ENCODE measurements at places on chromosomes 7 and 10.

DNA sequence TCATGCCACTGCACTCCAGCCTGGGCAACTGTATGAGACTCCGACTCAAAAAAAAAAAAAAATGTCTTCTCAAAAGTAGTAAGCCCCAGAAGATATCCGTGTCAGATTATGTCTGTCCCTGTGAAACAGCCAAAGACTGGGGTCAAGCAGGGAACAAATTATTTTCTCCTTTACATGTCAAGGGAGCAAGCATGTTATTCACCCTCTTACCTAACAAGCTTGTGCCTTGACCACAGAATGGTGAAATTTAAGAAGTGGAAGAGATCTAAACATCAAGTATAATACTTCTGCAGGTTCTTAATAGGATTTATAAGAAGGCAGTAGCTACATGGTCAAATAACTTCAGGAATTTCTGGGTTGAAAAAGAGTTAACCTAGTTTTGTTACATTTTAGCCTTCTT is 187.9 kb downstream of the ZNF365 start:
- no peak for DNase-seq

DNA sequence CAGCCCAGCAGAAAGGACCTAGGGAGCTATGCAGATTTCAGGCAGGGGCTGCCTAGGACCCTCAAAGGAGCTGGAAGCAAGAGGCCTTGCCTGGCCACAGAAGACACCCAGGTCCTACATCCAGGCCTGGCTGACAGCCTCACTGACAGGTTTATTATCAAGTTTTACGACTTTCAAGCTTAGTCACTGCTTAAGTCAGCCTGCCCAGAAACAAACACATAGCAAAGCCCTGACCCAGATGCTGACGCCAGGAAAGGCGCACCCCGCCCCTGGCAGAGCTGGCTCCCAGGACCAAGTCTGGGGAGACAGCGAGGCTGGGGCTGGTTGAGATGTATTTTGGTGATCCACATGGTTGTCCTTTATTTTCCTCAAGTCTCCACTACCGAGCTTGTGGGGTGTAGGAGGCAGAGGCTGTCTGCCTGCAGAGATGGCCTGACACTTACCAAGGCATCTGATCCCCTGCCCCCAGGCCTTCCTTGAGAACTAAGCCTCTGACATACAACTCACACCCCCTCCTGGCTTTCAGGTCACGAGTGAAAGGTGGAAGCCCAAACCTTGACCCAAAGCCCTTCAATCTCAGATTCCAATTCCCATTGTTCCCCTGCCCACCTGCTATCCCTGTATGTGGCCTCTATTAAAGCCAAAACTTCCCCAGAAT is 80.7 kb upstream of the EMX2 start:
- DNase-seq = no peak

DNA sequence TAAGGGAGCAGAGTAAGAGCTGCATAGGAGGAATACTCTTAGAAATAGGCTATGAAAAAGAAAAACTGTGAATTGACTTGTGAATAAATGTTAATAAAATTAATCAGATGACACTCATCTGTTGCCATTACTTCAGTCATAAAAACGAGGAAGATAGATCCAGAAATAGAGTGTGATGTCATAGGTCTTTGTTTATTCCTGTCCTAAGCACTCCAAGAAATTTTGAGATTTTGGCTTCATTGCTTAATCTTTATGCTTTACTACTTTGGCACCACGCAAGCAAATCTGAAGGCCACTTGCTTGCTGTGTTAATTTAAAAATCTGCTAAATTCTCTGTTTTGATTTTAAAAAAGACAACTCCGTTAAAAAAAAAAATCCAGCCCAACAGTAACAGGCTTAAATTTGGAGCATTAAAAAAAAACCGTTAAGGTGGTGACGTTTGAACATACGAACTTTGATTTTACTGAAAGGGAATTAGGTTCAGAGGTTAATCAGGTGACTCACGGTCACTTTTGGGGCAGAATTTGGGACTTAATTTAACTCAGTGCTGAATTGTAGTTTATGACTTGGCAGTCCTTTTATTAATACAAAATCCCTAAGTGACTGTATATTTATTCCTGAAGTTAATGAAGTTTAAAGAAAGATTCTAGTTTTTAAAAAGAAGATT is 3.4 kb downstream of the IFRD1 start:
- DNase-seq = no peak

DNA sequence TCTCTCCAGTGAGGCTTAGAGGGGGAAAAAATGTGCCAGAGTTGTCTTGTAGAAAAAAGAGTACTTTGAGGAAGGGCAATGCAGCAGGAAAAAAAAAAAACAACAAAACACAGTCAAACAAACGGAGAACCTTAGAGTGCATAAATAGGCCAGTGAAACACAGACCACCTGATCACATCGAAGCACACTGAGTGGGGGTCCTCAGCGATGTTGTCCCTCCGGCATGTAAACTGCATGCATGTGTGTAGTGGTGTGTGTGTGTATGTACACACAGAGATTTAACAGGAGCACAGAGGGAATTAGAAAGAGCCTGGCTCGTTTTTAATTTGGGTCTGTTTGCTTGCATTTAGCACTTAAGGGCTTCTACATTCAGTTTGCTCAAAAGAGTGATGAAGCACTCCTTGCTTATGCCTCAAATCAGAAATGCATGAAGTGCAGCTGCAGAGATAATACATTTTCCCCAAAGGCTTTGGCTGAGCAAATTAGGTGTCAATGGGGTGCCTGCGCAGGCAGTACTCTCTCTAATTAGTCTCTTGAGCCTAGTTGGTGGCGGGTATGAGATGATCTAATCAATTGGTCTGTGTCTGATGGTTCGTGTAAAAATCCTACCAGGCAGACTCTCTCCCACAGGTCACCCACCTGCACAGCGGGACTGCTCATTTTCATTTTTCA is 62.7 kb upstream of the FZD1 start:
- DNase-seq = no peak

DNA sequence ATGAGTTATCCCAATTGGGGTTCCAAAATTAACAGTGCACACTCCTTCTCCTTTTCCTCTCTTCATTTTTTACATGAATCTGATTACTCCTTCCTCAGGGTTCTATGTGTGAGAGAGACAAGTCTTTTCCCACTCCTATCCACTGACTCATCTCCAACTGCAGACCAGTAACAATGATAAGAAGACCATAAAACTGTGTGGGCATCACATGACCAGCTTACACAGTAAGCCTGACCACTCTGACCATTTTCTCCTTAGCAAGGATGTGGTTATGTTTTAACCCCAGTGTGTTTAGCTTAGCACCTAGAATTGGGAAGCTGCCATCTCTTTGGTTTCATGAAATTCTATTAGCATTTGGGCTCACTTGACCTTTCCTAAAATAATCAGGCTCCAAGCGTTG is 145.0 kb upstream of the CALCR start:
- DNase-seq = no peak

DNA sequence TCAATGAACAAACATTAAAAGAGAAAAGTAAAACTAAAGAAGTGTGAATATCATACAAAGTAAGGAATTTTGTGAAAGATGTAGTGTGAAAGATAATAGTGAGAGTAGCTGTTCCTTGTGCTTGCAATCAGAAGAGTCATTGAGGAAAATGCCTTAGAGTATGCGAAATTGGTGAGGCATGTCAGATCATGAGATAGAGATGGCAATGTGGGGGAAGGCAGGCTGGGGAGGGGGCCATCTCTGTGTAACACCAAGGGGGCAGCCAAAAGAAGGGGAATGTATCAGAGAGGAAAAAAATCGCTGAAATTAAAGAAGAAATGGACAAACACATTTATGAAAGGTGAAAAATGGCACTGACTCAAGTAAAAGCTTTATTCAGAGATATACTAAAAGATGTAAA is 19.6 kb upstream of the PRKAR2B start:
- DNase-seq = no peak

- no peak for DNase-seq
Measured at GRCh38 chr10:29613791-29614190, 21.0 kb downstream of the SVIL start.

DNA sequence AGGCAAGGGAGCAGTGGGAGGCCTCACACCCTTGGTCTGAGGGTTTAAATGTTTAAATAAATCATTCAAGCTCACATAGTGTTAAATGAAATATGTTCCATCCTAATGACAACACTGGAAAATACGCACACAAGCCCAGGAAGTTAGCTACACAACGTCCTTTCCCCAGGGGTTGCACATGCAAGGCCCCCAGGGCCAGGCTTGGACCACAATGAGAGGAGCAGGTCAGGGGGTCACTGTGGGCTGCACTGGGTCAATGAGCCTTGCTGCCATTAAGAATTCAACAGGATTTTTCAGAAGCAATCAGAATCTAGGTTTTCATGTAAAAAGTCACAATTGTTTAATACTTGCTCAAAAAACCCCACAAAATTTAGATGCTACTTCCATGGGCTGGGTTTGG is 64.9 kb upstream of the ADCY1 start:
- DNase-seq = no peak

DNA sequence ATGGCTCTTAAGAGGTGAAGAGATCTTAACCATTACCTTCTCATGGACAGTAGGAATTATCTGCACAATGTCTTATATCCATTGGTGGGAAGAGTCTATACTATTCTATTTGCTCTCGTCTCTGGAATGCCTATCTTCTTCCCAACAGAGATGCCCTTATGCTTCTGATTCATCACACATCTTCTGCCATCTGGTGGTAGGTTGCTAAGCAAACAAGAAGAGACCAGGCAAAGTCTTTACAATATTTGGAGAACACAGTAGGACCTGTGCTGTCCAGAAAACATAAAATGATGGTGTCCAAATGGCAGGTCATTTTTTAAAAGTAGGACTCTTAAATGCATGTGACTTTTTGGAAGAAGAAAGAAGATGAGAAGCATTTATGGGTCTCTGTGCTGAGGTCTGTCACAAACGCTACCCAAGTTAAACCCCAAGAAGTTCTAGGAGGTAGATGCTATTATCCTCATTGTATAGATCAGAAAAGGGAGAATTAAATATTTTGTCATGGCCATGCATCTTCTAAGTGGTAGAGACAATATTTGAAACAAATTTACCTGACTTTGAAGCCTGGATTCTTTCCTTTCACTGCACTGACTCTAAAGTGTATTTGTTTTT is 67.8 kb upstream of the NXPH1 start:
- DNase-seq = no peak

- DNase-seq = no peak
Measured at GRCh38 chr7:28623863-28624262, 211.5 kb downstream of the CREB5 start.

DNA sequence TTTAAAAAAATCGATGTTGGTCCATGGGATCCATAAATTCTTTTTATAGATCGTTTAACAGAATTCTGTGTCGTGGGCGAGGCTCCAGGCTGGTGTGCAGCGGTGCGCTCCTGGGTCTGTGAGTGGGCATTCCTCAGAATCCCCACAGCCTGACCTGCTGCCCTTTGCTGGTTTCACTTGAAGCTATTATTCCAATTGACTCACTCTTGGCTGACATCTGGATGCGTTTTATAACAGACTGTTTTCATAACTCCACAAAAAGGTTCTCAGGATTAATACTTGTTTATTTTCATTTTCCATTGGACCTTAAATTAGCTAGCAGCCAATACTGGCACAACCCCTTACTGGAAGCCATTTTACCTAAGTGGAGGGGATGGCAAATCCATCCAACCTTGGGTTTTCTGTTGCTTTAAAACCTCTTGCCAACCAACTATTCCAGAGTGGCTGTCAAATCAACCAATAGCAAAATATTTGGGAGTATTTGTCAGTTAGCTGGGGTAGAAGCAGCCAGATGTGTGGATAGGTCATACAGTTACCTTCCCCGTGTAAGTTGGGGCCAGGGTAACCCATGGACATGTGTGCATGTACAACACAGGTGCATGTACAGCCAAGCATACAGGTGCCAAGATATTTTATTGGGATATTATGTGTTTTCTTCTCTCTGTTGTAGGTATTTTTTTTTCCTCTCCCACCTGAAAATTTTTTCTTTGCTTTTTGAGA is 160.7 kb upstream of the ZNF32 start:
- no peak for DNase-seq

GRCh38 chr10:56586461-56586891 is 225.4 kb upstream of the ZWINT start:
- DNase-seq = no peak

DNA sequence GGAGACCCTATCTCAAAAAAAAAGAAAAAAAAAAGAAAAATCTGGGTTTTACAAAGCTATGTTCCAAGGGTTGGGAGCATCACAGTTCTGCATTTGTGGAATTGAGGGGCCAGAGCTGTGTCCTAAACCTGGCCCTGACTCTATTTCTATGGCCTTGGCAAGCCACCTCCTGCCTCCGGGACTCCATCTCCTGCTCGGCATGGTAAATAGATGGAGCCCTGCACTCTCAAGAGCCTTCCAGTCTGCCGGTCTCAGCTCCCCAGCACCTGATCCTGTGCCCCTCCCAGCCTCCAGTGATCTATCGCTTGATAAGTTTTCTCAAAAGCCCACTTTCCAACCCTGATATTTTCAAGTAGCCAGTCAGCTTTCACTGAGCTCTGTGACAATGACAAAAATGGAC is 43.0 kb downstream of the KCNH2 start:
- DNase-seq = no peak

DNA sequence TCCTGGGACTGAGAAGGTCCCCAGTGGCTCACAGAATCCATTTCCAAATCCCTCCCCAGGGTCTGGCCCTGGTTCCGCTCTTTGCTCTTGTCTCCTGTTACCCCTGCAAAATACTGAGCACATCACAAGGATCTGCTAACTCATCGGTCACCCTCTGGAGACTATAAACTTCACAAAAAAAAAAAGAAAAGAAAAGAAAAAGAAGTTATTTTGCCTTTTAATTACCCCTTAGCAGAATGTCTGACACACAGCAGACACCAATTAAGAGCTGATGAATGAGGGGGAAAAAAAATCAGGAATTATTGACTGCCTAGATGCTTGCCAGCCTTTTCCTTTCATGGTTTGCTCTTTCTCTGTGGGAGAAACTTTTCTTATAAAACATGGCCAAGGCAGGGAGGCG is 578.7 kb downstream of the GRID1 start:
- DNase-seq = no peak
